ENCODE measurements at places on chromosomes 1 and 21.

DNA sequence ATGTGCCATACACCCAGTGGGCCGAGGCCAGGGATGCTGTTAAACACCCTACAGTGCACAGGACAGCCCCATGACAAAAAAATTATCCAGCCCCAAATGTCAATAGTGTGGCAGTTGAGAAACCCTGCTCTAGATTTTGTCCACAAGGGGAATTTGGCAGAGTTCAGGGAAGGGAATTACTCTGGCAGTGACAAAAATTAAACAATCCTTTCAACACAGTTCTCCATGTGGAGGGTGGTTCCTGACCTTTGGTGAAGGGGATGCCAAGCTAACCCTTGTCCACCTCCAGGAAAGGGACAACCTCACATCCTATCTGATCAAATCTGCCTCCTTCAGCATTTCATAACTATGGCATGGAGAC, 28.4 kb upstream of the CD84 start:
- DNase-seq: no peak

DNA sequence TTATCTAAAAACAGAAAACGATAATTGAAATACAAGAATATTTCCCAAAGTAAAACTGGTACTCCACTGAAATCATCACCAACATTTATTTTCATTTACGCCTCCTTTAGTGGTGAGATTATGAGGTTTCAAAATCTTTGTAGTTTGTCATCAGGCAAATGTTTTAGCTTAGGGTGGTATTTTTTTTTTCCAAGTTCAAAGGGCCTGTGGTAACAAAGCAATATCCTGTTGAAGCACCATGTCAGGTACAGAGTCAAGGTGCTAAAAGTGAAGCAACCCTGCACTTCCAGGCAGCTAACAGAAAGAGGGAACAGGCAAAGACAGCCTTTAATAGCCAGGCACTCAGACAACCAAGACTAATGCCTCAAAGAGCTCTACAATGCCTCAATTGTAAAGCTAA, 89.2 kb downstream of the JAK1 start:
- DNase-seq: no peak

GRCh38 chr1:20958430-20958829, 171.3 kb upstream of the HP1BP3 start:
- DNase-seq: no peak

GRCh38 chr1:7378346-7379130, 392.6 kb upstream of the VAMP3 start:
- no peak for DNase-seq

GRCh38 chr21:42413500-42413899, 9.8 kb downstream of the UBASH3A start:
- no peak for DNase-seq

GRCh38 chr1:194917769-194918168, 1690.5 kb downstream of the KCNT2 start:
- DNase-seq: no peak

DNA sequence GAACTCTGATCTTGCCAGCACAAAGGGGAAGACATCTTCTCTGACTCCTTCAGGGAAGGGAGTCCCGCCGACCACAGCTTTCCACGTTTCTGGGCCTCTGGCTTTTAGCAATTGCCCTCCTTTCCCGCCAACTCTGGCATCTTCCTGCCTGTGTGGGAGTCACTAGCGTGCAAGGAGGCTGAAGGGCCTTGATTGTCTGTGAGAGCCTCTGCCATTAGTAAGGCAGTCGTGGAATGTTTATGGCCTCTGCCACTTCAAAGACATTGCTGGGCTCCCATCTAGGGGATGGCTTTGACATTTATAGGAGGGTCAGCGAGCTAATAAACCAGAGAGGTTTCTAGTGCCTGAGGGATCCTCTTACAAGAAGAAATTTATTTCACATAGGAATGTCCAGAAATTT, 14.3 kb upstream of the PROK1 start:
- no peak for DNase-seq

DNA sequence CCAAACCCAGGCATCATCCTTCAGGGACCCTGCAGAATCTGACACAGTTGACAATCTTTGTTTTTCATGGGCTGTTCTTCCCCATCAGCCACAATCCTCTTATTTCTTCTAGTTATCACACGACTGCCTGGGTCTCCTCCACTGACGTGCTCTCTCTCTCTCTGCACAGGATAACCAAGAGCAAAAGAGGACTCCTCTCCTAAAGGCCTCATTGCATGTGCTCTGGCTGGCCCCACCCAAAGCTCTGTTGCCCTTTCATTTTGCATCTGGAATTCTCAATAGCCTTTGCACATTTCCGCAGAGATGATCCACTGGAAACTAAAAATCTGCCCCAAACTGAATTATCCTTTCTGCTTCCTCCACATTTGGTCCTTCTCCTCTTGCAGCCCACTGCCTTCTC, 58.5 kb downstream of the KANK4 start:
- DNase-seq: no peak

DNA sequence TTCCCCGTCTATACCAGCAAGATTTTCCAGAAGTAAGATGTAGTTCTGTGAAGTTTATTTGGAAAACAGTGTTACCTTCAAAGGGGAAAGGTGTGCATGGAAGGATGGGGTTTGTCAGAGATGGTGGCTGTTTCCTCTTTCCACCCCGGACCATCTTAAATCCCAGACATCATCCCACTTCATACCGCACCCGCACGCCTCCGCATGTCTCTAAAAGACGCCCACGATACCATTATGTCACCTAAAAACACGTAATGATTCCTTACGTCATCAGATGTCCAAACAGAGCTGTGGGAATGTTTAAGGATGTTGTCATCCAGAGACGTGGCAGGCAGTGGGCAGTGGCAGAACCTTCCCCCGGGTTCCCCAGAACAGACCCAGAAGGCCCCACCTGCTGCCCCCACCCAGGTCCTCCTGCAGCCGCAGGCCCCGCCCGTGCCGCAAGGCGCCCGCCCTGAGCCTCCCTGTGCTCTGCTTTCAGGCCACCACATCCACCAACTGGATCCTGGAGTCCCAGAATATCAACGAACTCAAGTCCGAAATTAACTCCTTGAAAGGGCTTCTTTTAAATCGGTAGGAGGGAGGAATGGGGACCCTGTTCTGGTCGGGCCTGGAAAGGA, 152.2 kb downstream of the PEX14 start:
- DNase-seq: peak; percentile 58

- no peak for DNase-seq
Measured at GRCh38 chr1:7515175-7515574, 255.9 kb upstream of the VAMP3 start.

GRCh38 chr1:59020151-59020997, 236.5 kb upstream of the JUN start:
- peak; percentile 98 for DNase-seq
